ENCODE measurements at places on chromosomes 11 and 22. TPM values are rescaled to one million over a fixed set of nuclear protein-coding genes. Genes with fewer than 3 reads are reported as not detected.

DTX4 gene
- polyA plus RNA-seq = 73.5 TPM

BARX2 gene
- 0.40 TPM for polyA plus RNA-seq

OR10D3 gene
- polyA plus RNA-seq = not detected

DNA sequence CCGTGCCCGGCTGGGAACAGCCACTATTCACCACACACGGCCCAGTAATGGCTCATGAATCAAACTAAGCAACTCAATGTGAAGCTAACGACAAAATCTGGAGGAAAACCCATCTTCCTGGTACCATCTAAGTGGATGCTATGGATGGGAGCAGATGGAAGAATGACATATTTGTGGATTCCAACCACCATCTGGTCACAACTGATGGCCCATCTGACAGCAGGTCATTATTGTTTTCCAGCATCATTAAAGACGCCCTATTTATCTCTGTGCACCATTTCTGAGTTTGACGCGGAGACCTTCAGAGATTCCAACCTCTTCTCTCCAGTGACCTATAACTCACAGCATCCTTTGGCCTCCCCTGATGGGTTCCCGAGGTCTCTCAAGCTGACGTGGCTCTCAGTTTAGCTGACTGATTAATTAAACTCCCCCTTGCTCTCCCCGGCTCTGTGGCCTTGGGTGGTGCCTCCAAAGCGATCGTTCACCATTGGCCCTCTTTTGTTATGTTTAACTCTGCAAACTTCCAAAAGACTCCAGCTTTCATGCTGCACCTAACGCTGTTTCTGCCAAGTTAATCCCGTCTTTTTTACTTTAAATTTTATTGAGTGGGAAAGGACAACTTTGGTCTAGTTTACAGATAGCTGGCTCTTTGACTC is 1514.4 kb downstream of the BRD1 start:
- DNase-seq = no peak

DNA sequence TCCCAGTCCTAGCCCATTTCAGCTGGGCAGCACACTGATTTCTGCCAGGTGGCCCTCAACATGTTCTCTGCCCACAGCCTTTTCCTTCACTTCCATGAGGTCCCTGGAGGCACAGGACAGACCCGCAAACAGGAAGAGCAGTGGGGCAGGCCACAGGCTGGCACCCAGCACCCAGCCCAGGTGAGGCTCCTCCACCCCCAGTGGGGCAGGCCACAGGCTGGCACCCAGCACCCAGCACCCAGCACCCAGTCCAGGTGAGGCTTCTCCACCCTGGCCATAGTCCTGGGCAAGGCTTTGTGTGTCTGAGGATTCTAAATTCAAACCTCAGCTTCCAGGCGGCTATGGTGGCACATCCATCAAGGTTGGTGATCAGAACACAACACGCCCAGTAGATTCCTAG is 1413.0 kb downstream of the BRD1 start:
- DNase-seq = no peak

DNA sequence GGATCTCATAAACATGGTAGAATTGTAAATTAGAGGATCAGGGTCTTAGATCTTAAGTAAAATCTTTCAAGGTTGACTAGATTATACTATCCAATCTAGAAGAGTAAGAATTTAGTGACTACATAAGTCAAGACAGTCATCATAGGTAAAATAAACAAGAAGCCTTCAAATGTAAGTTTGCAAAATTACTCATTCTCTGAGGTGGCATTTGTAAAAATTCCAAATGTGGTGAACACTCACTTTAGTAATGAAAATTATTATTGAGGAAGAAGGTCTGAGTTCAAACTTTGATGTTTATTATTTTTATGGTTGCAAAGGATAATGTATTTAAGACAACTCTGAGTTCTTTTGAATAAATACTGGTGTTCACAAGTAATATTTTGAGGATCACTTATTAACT is 4.6 kb downstream of the HYLS1 start:
- no peak for DNase-seq
